ENCODE measurements at places on chromosomes 2 and 18.

- DNase-seq = no peak
Measured at GRCh38 chr2:98404556-98405250, 40.0 kb upstream of the INPP4A start.

DNA sequence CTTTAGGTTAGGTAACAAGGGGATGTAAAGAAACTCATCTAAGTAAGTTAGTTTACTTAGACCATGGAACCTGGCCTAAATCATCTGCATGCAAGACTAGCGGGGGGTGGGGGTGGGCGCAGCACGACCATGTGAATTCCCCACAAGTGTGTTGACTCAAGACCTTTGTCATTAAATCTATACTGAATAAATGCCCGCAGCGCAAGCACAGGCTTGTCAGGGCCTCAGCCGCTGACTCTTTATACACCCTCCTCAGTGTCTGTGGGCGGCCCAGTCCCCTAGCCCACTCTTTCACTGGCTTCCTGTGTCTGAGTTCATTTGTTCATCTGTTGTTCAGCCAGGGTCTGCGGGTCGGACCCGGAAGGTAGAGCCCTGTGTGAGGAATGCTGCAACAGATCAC lies 17.8 kb downstream of the MAP3K2 start:
- DNase-seq = no peak

GRCh38 chr2:215692387-215693079 lies 256.7 kb upstream of the FN1 start:
- no peak for DNase-seq

- DNase-seq = no peak
Measured at GRCh38 chr2:121856360-121856759, 100.9 kb downstream of the TSN start.

GRCh38 chr2:101396316-101396717 lies 9.0 kb upstream of the CREG2 start:
- no peak for DNase-seq

GRCh38 chr18:36630917-36631316 lies 197.9 kb downstream of the TPGS2 start:
- DNase-seq = peak; percentile 24

GRCh38 chr18:68803356-68803755 lies 5.5 kb downstream of the CCDC102B start:
- DNase-seq = no peak

- DNase-seq = no peak
Measured at GRCh38 chr18:13520306-13520705, 206.1 kb downstream of the FAM210A start.

- DNase-seq = no peak
Measured at GRCh38 chr2:166068981-166069380, 58.8 kb downstream of the SCN1A start.

DNA sequence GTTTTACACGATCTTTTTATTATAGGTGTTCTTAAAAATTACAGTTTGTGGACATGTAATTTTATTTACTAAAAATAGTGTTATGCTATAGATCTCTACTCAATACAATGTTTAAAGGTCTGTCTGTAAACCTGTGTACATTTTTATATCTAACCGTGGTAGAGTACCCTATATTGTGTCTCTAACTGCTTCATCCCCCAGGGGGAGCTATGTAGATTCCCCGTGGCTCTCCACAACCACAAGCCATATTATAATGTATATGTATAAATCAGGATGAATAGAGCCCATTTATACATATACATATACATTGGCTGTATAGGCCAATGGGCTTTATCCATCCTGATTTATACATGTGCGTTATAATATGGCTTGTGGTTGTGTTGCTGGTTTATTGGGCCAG lies 59.4 kb downstream of the ADAM23 start:
- DNase-seq = no peak

- DNase-seq = no peak
Measured at GRCh38 chr2:218332288-218332687, 24.4 kb upstream of the CATIP start.

DNA sequence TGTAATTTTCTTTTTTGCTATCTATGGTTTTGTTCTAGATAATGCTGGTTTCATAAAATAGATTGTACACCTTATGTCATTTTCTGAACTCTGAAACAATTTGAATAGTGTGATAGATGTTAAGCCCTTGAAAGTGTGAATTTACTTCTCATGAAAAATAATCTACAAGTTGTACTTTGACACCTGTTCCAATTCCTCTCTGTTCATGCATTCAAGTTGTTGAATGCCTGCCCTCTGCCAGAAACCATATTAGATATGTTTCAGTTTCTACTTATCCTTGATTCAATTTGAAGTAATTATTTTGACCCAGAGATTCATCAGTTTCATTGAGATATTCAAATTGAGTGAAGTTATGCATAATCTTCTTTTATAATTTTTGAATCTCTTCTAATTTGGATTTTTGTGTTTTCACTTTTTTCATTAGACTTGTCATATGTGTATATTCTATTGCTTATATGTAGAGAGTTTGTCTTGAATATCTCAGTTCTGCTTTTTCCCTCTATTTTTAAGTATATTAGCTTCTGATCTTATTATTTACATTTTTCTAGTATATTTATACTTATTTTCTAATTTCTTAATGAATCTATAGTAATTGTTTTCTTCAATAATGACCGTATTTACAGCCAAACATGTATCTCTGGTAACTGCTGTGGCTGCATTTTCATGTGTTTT lies 143.3 kb upstream of the TACR1 start:
- DNase-seq = no peak

DNA sequence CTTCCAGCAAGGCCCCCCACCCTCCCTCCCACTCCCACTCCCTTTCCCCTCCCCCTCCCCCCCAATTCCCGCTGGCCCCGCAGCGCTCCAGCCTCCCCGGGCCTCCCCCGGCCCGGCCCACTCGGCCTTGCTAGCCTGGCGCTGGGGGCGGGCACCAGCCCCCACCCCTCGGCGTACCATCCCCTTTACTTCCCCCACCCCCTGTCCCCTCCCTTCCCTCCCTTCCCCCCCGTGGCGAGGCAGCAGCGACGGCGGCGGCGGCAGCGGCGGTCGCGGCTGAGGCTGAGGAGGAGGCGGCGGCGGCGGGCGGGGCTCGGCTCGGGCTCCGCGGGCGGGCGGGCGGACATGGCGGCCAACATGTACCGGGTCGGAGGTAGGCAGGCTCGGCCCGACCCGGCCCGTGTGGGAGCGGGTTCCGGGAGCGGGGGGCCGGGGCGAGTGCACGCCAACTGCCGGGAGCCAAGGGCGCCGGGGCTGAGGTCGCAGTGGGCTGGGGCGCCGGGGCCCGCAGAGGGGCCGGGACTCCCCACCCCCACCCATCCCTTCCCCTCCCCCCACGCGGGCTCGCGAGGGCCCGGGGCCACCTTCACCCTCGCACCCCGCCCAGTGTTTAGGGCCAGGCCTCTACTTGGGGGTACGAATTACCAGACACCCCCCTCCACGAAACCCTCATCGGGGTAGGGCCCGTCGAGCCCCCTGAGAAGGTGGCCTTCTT lies at the start of gene MTA3:
TSS of gene MTA3 (plus strand) at position 232 of the 715 bp plus-strand sequence. CDS start at position 346, 114 bp downstream.
- no peak for DNase-seq

DNA sequence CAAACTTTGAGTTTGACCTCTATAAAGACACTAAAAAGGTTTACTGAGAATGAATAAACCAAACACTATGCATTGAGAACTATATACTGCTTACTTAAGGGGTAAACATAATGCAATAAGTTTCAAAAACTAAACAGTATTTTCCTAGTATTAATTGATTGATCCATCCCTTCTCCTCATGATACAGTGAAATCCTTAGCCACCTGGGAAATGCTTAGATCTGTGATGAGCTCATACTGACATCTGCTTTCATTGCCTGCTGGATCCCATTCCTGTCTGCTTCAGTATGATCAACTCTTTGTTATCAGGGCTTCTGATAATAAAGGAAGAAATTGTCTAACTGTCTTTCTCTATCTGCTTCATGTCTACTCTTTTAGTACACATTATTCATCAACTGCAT lies 74.9 kb upstream of the UBE2E3 start:
- peak; percentile 5 for DNase-seq

DNA sequence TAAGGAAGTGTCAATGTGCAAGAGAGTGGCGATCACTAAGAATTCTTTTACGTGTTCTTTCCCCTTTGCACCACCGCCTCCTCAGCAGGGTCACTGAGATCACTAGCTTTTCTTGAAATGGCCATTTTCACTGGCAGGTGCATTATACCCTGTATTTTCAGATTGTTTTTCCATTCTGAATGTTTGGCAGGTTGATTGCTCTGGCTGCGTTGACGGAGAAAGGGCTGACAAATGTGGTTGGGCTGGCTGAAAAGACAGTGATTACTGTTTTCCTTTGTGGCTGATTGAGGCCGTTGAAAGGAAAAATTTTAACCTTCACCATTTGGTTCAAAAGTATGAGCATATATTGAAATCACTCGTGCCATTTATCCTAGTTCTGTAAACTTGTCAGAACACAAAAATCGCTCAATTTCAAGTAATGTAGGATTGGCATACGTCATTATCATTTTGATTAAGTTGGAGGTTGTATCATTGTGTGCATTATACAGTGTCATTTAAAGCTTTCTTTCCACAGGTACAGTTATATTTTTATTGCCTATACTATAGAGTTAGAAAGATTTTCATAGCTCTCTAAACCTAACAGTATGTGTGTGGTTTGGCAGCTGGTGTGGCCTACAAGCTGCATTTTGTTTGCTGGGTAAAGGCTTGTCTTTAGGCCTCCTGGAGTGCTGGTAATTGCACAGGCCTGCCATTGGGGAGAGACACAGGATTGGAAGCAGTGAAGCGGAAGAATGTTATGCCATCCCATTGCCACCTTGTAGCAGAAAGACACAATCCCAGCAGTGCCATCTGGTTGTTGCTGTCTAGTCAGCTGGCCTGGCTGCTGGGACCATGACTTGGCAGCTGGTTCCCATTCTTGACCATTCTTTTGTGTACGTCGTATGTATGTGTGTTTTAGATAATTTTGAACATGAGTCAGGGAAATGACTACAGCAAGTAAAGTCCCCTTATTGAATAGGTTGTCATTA lies 36.7 kb downstream of the DYNC1I2 start:
- peak; percentile 42 for DNase-seq

- DNase-seq = no peak
Measured at GRCh38 chr2:111975819-111976218, 77.4 kb downstream of the MERTK start.

DNA sequence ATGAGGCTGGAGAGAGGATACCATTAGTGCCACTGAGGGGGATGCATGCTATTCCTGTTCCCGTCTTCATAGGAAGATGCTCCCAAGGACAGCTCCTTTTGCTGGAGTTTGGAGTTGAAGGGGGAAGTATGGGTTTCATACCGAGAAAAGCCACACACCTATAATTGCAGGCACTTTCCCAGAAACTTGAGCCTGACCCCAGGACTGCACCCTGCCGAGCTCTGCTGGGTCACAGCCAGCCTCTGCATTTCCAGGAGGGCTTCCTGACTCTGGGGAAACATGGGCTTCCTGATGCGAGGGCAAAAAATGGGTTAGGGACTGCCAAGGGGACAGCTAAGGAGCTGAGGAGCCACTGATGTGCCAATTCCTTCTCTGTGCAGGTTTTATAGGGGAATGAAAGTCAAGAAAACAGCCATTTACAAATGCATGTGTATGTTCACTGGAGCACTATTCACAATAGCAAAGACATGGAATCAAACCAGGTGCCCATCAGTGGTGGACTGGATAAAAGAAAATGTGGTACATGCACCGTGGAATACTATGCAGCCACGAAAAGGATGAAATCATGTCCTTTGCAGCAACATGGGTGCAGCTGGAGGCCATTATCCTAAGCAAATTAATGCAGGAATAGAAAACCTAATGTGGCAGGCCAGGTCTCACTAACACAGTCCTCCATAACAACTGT lies 104.5 kb downstream of the ACAA2 start:
- DNase-seq = no peak

DNA sequence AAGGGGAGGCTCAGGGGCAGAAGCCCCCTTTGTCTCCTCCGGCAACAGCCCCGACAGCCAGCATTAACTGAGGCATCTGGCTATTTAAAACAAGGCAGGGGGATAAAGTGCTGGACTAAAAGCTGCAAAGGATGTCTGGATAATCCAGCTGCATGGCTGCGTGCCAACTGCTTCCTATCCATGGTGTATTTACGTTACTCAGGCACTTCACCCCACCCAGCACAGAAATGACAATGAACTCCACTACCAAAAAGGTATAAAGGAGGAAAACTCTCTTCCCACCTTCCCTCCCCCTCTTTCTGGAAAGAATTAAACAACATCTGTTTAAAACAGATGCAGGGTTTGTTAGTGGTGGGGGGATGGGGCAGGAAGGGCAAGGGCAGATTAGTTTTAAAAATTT lies 82.5 kb downstream of the SPRED2 start:
- peak; percentile 84 for DNase-seq

GRCh38 chr18:23228102-23229061 lies 93.1 kb downstream of the CABLES1 start:
- no peak for DNase-seq

- DNase-seq = no peak
Measured at GRCh38 chr2:190972213-190972612, 41.8 kb downstream of the STAT1 start.

DNA sequence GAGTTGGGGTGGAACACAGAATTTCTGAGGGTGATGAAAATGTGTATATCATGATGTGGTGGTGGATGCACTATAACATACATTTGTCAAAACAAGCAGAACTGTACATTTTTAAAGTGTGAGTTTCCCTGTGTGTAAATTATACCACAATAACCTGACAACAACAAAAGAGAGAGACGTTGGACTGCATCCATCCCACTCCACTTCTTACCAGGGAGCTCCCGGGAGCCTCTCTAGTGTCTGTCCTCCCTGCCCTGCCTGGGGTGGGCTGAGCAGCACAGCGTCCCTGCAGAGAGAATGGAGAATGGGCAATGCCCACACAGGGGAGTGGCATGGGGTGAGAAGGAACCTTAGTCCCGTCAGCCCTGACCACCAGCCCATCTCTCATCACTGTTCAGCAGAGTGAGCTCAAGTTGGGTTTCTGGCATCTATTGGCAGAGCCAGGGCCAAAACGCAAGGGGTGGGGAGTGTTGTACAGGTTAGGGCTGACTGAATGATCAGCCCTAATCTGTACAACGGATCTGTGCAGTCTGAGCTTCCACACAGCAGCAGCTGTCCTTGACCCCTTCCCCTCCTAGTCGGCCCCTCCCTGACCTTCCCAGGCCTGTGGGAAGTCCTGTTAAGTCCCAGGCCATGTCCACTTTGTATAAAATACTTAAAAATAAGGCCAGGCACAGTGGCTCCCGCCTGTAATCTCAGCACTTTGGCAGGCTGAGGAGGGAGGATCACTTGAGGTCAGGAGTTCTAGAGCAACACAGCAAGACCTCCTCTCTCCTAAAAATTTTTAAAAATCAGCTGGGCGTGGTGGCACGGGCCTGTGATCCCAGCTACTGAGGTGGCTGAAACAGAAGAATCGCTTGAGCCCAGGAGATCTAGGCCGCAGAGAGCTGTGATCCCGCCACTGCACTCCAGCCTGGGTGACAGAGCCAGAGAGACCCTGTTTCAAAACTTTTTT lies 3.3 kb upstream of the PROC start:
- DNase-seq = no peak

- no peak for DNase-seq
Measured at GRCh38 chr2:159362816-159363251, 76.3 kb upstream of the WDSUB1 start.

DNA sequence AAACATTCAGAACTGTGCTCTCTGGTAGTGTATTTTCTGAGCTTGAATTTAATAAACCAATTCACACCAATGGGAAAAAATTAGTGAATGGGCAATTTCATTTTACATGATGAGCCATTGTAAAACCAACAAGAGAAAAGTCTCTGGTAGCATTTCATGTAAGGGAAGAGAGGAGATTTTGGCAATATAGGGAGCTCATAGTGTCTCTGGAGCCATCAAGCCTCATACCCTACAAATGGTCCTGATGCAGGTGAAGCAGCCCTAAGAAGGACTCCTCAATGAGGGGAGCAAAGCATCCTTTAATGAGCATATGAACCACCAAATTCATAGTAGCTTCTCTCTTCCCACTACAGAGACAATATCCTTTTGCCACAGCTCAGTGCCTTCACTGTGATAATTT lies 373.0 kb downstream of the RIT2 start:
- no peak for DNase-seq
